Stimulated activated CD4-positive, alpha-beta T cell treated with anti-CD3 and anti-CD28 coated beads, Interleukin-4, amount 100 ng/mL, for 1 hour (primary cell): ENCODE measurements at places on chromosomes 12 and 14.

GRCh38 chr12:67068204-67068731, 200.9 kb upstream of the CAND1 start:
- no peak for DNase-seq

GRCh38 chr14:71579331-71579730, 352.9 kb upstream of the RGS6 start:
- no peak for DNase-seq

DNA sequence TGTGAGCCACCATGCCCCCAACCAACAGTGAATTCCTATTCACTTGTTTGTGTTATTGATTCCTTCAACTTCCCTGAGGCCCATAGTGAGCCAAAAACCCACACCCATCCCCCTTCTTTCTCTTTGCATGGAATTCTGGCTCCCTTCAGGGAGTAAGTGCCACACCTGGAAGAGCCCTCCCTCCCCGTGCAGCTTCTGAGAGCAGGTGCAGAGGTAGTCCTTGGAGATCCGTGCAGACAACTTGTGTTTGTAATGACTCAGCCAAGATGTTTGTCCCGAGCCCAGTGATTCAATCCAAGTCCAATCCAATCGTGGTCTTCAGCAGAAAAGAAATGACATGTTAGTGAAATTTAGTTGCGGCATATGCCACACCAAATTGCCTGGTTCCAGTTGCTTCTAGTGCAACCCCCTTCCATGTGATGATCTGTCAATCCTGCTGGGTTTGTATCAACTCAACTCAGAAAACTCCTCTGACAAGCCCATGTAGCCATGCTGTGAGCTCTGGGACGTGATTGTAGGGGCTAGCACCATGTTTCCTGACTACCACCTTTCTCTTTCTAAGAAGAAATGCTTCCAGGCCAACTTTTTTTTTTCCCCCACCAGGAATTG, 27.5 kb downstream of the GPRC5A start:
- no peak for DNase-seq

DNA sequence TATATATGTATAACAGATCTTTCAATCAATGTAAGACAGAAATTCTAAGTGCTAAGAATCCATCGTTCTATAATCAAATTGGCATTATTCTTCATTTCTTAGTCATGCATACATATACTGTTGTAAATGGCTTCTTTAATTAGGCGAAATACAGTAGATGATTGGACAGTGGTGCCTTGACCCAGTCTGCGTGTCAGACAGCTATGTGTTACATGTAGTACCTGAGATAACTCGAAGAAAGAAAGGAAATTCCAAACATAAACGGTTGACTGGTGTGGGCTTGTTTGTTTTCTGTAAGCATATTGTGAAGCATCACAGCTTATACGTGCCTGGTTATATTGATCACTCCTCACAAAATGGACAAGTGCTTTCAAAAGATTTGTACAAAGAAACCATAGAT, 210.5 kb downstream of the ETNK1 start:
- no peak for DNase-seq

DNA sequence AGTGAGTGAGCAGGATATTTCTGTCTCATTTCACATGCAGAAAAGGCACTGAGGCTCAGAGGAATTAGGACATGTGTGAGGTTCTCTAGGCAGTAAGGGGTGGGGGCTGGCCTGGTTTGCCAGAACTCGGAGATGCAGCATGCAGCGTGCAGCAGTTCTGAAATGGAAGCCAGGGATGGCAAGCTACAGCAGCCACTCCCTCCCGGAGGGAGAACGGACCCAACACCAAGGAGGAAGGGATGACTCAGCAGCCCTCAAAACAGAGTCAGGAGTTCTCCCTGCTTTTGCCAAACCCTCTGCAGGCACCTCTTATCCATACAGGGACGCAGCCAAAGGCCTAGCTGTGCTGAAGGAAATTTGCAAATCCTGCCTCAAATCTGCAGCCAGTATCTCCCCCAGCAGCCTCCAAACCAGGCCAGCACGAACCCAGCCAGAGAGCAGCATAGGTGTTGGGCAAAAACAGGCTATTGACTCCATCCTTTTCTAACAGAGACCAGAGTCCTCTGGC, 10.3 kb upstream of the SERPINA3 start:
- DNase-seq = no peak

GRCh38 chr12:50185970-50186663, 18.9 kb upstream of the CERS5 start:
- no peak for DNase-seq

- DNase-seq = no peak
Measured at GRCh38 chr14:102588821-102589220, 3.6 kb upstream of the RCOR1 start.

GRCh38 chr14:76718306-76719040, 42.8 kb upstream of the VASH1 start:
- DNase-seq = no peak

GRCh38 chr12:65779091-65779642, 45.1 kb upstream of the HMGA2 start:
- DNase-seq = no peak
